IgD-negative memory B cell (primary cell): ENCODE measurements at places on chromosomes 1 and 21. TPM values are rescaled to one million over a fixed set of nuclear protein-coding genes. Genes with fewer than 3 reads are reported as not detected.

Gene SEC16B
- not detected for polyA plus RNA-seq

Gene ATP5PB
- polyA plus RNA-seq = 390 TPM

Gene CCDC27
- not detected for polyA plus RNA-seq

Gene CRYAA
- polyA plus RNA-seq = not detected

Gene NR0B2
- not detected for polyA plus RNA-seq

Gene CRYBG2
- polyA plus RNA-seq = 3.1 TPM

Gene STXBP3
- polyA plus RNA-seq = 34.7 TPM

Gene LIPI
- not detected for polyA plus RNA-seq

Gene KCNA2
- not detected for polyA plus RNA-seq

Gene RXFP4
- polyA plus RNA-seq = 0.78 TPM

Gene KCNA10
- not detected for polyA plus RNA-seq
